ENCODE measurements at places on chromosomes 5 and 9.

DNA sequence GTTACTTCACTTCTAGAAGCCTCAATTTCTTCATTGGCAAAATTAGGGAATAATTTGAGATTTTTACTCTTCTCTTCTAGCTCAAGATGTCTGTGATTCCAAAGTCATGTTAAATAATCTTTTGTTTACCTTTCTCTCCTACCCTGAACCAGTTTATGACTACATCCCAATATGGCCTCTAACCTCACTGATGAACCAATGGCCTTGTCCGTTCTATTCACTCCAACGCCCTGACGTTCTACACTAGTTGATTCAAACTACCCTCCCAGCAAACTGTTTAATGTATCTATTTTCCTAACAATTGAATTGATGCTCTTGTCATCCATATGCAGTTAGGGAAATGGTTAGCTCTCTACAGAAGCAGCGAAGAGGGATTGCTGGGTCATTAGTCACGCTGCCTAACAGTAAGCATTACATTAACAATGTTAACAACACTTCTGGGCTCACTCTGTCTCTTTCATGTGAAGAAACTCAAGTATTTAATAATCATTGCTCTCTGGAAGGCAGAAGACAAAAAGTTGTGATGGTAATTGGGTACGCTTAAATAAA, 38.0 kb downstream of the RAPGEF1 start:
- DNase-seq, result peak; percentile 72

GRCh38 chr9:99356512-99356971, 134.5 kb downstream of the SEC61B start:
- no peak for DNase-seq

- no peak for DNase-seq
Observed at GRCh38 chr5:67272453-67273130, 76.0 kb upstream of the CD180 start.

GRCh38 chr5:112648264-112648663, 89.4 kb upstream of the APC start:
- no peak for DNase-seq

DNA sequence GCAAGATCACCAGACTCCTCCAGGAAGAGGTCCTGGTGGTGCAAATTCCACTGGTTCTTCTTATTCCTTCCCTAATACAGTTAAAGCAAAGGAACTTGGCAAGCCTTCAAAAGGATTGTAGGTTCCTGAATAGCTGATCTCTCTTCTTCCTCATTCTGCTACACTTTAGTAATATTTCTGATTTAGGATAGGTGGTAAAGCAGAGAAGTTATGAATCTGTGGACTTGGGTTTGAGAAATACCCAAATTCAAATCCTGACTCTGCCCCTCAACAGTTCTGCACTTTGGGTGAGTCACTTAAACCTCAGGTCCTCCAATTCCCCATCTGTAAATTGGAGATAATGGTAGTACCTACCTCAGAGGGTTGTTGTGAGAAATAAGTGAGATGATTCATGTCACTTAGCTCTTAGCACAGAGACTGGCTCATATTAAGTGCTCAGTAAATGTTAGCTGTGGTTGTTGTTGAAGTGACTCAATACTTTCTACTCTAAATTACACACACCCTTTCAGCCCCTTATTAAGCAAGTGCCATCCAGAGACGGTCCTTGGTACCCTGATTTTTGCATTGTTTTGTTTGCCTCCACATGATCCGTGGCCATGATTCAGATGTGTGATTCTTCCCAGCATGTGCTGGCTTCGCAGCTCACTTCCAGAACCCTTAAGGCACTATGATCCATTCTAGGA, 5.2 kb downstream of the SH3RF2 start:
- DNase-seq, result peak; percentile 53

GRCh38 chr9:93949073-93949693, 6.0 kb downstream of the BARX1 start:
- DNase-seq, result no peak
